Thoracic aorta (tissue), 2 donors: ENCODE measurements at places on chromosomes 6 and 20.

- no peak for DNase-seq
Observed at GRCh38 chr20:16537025-16537665, 36.1 kb downstream of the KIF16B start.

DNA sequence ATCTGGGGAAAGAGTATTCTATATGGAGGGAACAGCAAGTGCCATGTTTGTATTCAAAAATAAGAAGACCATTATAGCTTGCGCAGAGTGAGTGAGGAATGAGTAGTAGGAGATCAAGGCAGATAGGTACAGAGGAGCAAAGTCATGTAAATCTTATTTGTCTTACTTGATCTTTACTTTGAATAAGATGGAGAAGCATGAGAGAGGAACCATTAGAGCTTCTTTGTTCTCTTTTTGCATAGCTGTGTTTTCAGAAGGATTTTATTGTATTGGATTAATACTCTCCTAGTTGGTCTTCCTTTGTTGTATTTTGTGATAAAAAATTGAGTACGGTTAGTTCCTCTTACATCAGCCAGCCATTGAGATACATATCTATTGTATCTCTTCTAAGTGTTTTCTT, 88.4 kb downstream of the SCAF8 start:
- no peak for DNase-seq

GRCh38 chr6:150753371-150754064, 112.0 kb upstream of the MTHFD1L start:
- DNase-seq, result no peak

- no peak for DNase-seq
Observed at GRCh38 chr6:65524232-65524631, 182.8 kb downstream of the EYS start.

GRCh38 chr6:72781624-72782023, 159.8 kb downstream of the KCNQ5 start:
- DNase-seq, result no peak

GRCh38 chr6:46677314-46677654, 10.4 kb upstream of the TDRD6 start:
- DNase-seq, result no peak

DNA sequence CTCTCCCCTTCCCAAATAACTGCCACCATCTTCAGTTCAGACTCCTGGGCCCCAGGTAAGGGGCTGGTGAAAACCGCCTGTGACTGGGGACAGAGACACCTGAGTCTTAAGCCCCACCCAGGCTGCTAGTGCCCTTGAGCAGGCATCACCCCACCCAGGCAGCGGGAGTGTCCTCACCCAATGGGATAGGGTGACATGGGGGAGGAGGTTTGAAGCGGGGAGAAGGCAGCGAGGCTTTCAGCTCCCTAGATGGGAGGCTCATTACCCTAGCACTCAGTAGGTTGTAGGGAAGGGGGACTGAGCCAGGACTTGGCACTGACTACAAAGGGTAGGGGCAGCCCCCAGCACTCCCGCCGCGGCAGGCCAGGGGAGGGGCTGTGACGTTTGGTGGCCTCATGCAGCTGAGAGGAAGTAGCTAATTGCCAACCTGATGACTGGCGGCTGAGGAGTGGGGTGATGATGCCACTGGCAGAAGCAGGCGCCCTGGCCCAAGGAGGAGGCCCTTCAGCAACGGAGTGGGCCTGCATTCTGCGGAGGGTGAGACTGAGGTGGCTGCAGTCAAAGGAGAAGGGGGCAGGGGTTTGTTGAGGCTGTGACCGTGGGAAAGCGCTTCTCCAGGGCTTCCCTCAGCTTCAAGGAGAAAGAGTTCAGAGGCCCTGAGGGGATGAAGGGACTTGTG, 126.9 kb downstream of the MRPL14 start:
- no peak for DNase-seq

DNA sequence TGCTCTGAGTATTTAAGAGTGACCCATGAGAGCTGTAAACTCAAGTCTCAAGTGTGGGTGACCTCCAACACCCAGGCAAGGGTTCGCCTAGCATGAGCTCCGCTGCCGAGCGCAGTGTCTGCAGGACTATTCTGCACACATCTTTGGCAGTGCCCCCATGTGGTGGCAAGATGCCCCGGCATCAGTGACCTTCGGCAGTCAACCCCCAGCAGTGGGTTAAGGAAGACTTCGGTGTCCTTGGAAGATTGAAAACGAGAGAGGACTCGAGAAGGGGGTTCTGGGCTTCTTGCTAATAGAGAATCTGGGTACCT, 43.1 kb downstream of the RBM38 start:
- DNase-seq, result no peak

DNA sequence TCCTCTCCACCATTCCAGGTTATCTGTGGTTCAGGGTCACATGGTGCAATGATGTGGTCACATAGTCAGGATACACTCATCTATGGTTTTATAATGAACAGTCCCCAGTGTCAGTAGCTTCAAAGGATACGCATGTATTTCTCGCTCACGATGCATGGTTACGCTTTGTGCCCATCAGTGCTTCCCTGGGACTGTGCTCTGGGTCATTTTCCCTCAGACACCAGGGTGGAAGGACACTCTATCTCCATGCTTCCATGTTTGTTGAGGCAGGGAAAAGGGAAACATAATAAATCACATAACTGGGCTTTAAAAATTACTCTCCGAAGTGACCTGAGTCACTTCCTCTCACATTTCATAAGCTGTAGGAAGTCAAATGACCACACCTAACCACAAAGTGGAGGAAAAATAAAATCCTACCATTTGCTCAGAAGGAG, 394.8 kb upstream of the NOX3 start:
- DNase-seq, result no peak

DNA sequence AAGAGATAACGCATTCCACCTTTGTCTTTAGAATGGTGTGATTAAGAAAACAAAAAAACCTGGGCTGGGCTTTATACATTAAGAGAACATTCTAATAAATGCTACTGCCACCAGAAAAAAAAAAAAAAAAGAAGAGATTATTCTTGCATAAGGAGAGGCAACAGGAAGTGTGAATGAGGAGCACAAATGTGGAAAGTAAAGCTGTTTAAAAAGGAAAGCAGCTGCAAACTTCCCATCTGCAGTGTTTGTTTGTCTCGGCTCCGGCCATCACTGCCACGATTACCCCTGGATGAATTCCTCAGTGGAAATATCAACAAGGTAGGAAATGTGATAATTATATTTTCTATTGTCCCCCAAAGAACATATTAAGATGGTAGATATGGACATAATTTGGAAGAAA, 223.9 kb downstream of the PHF3 start:
- no peak for DNase-seq
